AG10803 (cell line): ENCODE measurements at places on chromosomes 7 and 10.

- no peak for DNase-seq
Observed at GRCh38 chr7:153886506-153887441, 165.4 kb upstream of the DPP6 start.

GRCh38 chr7:77157446-77157845 lies 35.0 kb downstream of the CCDC146 start:
- DNase-seq = peak; percentile 7

GRCh38 chr7:45089341-45089891 lies 647 bp upstream of the NACAD start:
- peak; percentile 16 for DNase-seq

GRCh38 chr7:1385809-1386622 lies 73.3 kb downstream of the MICALL2 start:
- no peak for DNase-seq

DNA sequence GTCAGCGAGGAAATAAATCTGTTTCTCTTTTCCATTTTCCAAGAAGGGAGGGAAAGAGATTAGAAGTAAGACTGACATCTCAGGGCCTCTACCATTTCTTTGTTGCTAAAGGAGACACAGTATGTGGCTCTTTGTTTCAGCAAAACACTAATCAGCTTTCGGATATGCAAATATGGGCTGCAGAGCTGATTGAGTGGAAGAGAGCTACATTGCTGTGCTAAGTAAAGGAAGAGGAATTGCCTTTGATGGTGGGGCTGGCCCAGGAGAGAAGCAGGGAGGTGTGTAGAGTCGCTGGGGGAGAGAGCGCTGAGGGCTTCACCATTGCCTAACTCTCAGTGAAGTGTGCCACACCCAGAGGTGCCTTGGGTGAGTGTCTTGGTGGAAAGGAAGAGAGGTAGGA lies 284.8 kb downstream of the SDK1 start:
- no peak for DNase-seq

- DNase-seq = no peak
Observed at GRCh38 chr10:78571891-78572290, 496.9 kb upstream of the ZMIZ1 start.

DNA sequence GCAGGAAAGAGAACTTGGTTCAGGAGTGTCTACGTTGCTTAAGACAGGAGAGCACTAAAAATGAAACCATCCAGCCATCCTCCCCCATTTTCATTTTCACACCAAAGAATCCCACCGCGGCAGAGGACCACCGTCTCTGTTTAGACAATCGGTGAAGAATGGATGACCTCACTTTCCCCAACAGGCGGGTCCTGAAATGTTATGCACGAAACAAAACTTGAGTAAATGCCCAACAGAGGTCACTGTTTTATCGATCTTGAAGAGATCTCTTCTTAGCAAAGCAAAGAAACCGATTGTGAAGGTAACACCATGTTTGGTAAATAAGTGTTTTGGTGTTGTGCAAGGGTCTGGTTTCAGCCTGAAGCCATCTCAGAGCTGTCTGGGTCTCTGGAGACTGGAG lies 1.4 kb upstream of the IL6 start:
- peak; percentile 63 for DNase-seq

- peak; percentile 63 for DNase-seq
Observed at GRCh38 chr7:47405921-47406800, 175.8 kb downstream of the TNS3 start.

DNA sequence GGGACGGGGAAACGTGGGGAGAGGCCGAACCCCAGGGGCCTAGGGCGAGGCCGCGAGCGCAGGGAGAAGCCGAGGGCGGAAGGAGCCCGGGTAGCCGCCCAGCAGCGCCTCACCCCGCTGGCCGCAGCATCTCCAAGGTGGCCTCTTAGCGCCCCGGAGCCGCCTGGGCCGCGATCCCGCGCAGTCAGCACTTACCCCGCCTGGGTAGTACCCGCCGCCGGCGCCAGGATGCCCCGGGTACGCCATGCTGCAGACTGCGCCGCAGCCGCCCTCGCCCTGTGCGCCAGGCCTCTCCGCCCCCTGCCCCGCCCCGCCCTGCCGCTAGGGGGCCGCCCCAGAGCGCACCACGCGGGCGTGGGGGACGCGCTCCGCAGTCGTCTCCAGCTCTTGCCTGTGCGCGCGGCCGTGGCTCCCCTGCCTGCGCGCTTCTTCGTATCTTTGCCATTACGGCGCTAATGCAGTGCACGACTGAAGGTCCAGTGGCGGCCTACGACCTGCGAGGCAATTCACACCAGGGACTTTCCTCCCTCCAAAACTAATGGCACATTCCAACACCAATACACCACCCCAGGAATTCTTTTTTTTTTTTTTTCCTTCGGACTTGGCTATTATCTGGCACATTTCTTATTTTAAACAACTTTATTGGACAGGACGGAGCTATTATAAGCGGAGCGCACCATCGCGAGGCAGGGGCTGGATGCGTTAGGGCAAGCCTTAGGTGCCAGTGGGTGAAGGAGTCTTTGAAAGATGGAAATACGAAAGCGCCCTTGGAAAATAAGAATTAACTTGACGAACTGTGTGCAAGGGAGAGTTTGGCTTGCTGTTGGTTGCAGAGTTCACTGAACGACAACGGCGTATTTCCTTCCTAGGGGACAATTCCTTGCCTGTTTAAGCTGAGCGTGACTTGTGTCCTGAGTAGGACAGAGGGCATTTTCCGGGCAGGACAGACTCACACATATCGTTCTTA lies at the start of gene SRI:
TSS of gene SRI (minus strand) at position 258 of the 967 bp plus-strand sequence. CDS start at position 246, 12 bp downstream.
- peak; percentile 83 for DNase-seq

DNA sequence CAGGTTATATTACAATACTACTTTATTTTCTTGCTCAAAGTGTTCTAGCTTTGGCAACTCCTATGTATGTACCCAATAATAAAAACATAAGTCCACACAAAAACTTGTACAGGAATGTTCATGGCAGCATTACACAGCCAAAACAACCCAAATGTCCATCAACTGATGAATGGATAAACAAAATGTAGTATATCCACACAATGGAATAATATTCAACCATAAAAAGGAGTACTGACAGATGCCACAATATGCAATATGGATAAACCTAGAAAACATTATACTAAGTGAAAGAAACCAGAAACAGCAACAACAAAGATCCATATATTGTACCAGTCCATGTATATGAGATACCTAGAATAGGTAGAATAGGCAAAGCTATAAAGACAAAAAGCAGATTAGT lies 21.0 kb downstream of the PPA1 start:
- DNase-seq = no peak

DNA sequence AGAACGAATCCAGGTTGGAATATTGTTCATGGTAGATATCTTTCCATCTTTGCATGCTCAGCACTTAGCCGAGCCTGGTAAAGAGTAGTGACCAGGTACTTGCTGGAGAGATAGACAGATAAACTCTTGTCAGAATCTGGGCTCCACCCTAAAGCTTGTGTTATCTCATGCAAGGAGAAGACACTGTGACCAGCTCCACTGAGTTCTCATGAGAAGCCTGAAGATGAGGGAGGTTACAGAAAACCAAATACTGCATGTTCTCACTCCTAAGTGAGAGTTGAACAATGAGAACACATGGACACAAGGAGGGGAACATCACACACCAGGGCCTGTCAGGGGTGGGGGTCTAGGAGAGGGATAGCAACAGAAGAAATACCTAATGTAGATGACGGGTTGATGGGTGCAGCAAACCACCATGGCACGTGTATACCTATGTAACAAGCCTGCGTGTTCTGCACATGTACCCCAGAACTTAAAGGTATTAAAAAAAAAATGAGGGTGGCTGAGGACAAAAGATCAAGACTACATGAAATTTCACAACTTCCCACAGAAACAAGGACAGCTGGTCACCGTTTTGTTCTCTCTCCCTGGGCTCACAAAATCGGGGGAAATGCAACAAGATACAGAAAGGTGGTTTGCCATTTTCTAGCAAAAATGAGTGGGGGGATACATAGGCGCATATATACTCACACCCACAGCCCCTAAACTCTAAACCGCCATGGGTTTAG lies 17.4 kb downstream of the DLG5 start:
- DNase-seq = no peak

GRCh38 chr7:134991469-134992339 lies 5.4 kb downstream of the AGBL3 start:
- DNase-seq = no peak

- no peak for DNase-seq
Observed at GRCh38 chr7:135342887-135343286, 109.2 kb downstream of the STRA8 start.

DNA sequence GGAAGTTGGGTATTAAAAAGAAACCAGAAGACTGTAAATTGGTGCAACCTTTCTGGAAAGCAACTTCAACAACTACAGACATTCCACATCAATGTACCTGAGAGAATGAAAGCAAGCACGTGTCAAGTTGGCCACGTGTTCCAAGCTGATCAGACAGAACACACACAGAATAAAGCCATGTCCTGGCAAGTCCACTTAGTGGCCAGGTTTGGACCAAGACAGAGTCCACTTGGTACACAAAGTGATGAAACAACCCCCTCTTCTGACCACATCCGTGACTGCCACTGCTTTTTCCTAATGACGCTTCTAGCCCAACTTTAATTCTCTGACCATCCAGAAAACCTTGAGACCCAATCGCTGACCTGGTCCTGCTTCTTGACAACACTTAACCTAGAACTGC lies 109.4 kb downstream of the ABLIM1 start:
- peak; percentile 38 for DNase-seq

- peak; percentile 10 for DNase-seq
Observed at GRCh38 chr10:36765782-36766414, 359.5 kb upstream of the ANKRD30A start.

GRCh38 chr10:132461103-132461682 lies 64.2 kb downstream of the PWWP2B start:
- DNase-seq = no peak

- DNase-seq = no peak
Observed at GRCh38 chr7:70645279-70645678, 486.7 kb upstream of the GALNT17 start.

GRCh38 chr10:131925716-131926115 lies 24.9 kb downstream of the PPP2R2D start:
- no peak for DNase-seq

- no peak for DNase-seq
Observed at GRCh38 chr10:72295330-72295910, 21.7 kb downstream of the DDIT4 start.

GRCh38 chr10:132861116-132861691 lies 75.3 kb upstream of the NKX6-2 start:
- DNase-seq = no peak

GRCh38 chr7:27141923-27142579 lies 1.4 kb downstream of the HOXA5 start:
- no peak for DNase-seq

GRCh38 chr10:78559661-78560340 lies 509.0 kb upstream of the ZMIZ1 start:
- DNase-seq = no peak

- peak; percentile 18 for DNase-seq
Observed at GRCh38 chr7:134651991-134652390, 5.3 kb downstream of the BPGM start.

GRCh38 chr7:110347081-110347480 lies 743.8 kb upstream of the LRRN3 start:
- DNase-seq = no peak

- no peak for DNase-seq
Observed at GRCh38 chr7:38321967-38322366, 48.5 kb upstream of the TARP start.

- DNase-seq = no peak
Observed at GRCh38 chr7:141466151-141466904, 84.9 kb upstream of the AGK start.
